Activated T-cell treated with anti-CD3 and anti-CD28 coated beads, Interleukin-2, amount 50 U/mL, for 48 hours (primary cell): ENCODE measurements at places on chromosomes 4 and X.

- no peak for DNase-seq
These were observed 220.0 kb downstream of the SPCS3 start for GRCh38 chr4:176539785-176540175.

- DNase-seq = no peak
These were observed 17.7 kb upstream of the TAB3 start for GRCh38 chrX:30906726-30907125.

DNA sequence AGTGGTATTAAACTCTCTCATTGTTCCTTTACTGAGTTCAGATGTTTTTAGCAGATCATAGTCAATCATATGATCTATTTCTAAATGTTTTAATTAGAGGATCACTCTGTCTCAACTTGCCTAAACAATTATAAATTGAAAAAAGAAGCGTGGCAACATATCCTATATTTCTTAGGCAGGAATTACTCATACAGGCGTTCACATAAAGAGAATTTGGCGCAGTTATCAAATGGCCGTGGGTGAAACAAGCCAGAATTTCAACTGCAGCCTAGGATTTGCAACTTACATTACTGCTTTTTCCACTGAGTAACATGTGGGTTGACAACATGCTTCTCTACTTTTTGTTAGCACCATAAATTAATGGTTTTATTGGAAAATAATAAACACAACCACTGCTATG lies 141.3 kb downstream of the CPE start:
- no peak for DNase-seq

- DNase-seq = peak; percentile 49
These were observed 28.1 kb upstream of the MAN2B2 start for GRCh38 chr4:6546681-6547447.

GRCh38 chrX:31392513-31392912 lies 320.7 kb upstream of the FTHL17 start:
- DNase-seq = no peak

GRCh38 chr4:85555206-85555605 lies 80.3 kb downstream of the ARHGAP24 start:
- DNase-seq = no peak

DNA sequence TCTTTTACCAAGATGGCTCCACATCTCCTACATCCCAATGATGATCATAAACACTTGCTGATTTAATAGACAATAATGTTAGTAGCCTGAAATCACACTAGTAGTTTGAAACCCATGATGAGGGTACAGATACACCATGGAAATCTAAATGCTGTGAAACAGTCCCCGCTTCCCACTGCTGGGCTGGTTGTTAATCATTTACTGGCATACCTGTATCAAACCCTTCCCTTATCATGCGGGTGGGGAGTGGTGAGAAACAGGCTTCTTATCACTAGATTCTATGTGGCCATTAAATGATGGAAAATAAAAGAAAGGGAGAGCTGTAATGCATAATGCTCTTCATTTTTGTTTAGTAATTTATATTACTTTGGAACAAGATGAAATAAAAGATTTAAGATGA lies 21.9 kb downstream of the MAOA start:
- DNase-seq = no peak
